ENCODE measurements at places on chromosomes 6 and 20.

GRCh38 chr6:12286373-12287110, 3.6 kb upstream of the EDN1 start:
- no peak for DNase-seq

GRCh38 chr6:125656287-125656870, 93.1 kb upstream of the HEY2 start:
- DNase-seq: peak; percentile 9

DNA sequence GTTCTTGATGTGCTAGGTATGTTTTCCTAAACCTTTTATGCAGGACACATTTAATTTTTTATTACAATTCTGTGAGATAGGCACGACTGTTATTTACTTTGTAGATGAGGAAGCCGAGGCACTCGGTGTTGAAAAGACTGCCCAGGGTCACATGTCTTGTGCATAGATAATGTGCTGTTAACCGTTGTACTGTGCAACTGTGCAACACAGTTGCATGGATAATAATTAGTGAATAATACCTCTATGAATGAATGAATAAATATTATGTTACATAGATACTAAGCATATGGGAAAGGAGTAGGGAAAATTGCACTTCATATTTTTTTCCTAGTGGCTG, 60.3 kb upstream of the DEK start:
- DNase-seq: no peak

GRCh38 chr6:1103021-1103420, 208.9 kb upstream of the FOXQ1 start:
- no peak for DNase-seq

DNA sequence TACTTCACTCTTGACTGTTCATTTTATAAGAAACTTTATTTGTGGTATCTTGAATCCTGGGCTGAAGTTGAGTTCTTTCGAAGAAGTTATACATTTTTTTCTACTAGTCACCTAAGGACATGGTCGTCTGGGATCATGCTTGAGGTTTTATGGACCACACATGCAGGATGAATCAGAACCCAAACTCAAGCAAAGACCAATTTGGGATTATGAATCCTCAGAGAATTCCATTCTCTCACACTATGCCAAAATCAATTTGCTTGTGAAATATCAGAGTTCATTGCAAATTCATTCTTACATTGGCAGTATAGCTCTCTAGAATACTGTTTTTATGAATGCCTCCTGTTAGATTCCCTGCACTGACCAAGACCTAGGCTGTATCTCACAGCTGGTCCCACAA, 114.3 kb upstream of the HDAC2 start:
- no peak for DNase-seq

DNA sequence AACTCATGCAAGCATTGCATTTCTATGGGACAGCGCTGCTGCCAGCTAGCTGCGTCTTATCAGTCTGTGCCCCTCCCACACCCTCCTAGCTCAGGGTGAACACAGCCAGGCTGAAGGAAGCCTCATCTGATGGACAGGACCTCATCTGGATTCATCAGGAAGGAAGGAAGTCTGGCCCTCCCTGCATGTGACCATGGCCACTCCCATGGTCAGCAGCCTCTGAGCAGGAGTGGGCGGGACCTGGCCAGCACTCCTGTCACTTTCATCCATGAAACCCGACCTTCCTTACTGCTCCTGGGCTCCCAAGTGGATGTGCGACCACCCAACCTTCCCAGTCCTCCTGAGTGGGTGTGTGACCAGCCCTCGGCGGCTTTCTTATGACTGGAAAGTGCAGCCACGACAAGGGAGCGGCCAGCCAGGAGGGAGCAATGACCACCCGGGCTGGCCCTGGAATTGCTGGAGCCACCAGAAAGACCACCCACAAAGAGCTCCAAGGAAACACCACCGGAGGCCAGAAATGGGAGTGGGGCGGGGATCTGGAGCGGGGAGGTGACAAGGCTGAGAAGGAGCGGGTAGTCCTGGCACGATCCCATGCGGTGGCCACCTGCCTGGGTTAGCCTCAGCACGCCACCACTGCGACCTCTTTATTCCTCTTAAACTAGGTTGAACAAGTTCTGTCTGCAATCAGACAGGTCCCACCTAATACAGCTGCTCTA, 241.2 kb downstream of the TTLL2 start:
- no peak for DNase-seq

GRCh38 chr6:121858986-121859385, 423.5 kb downstream of the GJA1 start:
- DNase-seq: no peak

DNA sequence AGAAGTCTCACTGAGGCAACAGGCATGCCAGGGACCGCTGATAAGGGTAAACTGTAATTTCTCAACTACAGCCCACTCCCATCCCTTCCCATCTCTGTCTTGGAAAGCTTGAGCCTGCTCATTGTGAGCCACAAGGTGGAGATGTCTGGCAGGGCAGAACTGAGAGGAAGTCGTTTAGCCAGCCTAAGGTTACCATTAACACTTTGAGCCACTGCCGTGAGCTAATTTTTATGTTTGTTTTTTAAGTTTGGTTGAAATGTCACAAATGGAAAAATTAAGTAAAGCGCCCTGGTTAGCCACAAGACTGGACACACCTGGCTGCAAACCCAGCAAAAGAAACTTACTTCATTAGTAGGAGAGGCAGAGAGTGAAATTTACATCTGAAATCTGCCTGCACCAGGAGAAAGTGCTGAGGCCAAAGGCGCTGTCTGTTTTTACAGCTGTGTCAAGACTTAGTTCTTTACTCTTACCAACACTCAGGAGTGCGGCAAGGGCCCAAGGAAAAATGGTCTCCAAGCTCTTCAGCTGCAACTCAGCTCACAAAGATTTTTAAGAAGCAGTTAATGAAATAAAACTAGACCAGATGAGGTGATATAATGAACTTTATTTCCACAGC, 50.0 kb upstream of the FAM83C start:
- DNase-seq: no peak

DNA sequence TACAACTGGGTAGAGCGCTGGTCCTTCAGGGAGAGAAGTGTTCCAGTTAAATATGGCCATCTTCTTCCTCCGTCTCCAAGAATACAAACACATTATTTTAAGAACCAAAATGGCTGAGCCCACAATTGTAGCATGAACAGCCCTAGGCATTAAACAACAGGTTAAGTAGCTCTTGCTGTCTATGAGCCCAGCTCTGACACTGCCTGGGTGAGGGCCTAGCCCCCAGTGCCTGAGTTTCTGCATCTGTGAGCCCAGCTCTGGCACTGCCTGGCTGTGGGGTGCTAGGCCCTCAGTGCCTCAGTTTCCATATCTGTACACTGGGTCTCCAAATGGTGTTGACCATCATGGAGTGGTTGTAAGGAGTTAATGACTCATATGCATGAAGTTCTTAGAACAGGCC, 24.8 kb upstream of the DACT2 start:
- DNase-seq: no peak

DNA sequence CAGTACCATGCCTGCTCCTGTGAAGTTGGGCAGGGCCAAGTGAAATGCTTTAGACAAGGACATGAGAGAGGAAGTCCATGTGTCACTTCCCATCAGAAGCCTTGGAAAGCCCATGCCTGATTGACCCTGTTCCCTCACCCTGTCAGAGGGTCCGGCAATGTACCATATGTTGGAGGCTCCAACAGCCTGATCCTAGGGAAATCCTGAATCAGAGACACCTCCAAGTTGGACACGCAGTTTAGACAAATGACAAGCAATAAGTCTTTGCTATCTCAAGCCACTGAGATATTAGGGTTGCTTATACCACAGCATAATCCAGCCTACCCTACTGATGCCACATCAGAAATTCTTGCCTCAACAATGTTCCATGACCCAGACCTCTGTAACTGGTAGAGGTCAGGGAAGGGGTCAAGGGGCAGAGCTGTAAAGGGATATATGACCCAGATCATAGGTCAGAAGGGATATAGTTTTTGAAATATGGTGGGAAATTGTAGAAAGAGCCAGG, 174.8 kb downstream of the HACE1 start:
- DNase-seq: no peak

DNA sequence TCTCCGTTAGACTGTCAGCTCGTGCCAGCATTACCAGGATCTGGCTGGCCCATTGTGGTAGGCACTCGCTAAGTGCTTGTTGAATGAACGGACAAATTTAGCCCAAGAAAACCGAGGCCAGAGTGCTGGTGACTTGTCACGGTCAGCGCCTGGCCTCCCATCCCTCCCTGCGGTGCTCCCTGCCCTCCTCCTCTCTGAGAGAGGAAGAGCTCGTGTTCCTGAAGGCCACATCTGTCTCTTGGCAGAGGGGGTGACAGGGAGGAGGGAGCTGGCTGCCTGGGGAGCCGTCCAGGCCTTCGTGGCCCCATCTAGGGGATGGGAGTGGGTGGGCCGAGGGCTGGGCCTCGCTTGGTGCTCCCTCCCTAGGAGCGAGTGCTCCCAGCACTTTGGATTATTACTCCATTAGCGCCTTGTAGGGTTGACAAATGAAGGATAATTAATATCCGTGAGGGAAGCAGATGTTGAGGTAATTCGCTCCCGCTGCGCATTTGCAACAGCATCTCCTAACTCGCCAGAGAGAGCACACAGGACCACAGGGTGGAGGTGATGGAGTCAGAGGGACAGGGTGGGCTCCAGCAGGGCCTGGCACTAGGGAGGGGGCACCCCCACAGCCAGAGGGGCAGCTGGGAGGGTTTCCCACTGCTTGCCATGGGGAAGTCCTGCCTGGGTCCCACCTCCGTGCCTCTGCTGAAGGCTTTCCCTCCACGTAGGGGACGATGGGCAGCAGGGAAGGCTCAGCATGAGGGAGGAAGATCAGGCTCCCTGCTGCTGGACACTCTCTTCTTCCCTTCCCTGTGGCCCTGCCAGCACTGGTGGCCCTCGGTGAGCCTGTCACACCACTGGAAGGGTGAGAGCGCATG, 37.0 kb downstream of the VSTM2L start:
- DNase-seq: no peak

GRCh38 chr20:48319943-48320584, 507.7 kb downstream of the PREX1 start:
- no peak for DNase-seq

GRCh38 chr6:38166411-38167240, 347.1 kb downstream of the ZFAND3 start:
- no peak for DNase-seq

DNA sequence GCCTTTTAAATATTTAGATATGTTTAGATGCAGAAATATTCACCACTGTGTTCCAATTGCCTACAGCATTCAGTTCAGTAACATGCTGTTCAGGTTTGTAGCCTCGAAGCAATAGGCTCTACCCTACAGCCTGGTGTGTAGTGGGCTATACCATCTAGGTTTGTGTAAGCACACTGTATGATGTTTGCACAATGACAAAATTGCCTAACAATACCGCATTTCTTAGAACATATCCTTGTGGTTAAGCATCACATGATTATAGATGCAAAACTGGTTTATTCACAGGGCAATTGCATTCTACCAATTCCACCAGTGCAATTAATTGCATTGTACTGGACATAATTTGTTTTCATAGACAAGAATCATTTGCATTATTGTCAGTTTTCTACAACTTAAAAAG, 7.9 kb upstream of the SLC22A16 start:
- no peak for DNase-seq

GRCh38 chr6:3755637-3756545, 4.4 kb upstream of the PXDC1 start:
- DNase-seq: no peak

GRCh38 chr6:1383729-1384548, 5.4 kb upstream of the FOXF2 start:
- no peak for DNase-seq

GRCh38 chr6:125153391-125154117, at the start of gene TPD52L1:
TPD52L1 (plus strand) TSS chr6:125153773; CDS start chr6:125153952, 179 bp downstream.
- peak; percentile 40 for DNase-seq

DNA sequence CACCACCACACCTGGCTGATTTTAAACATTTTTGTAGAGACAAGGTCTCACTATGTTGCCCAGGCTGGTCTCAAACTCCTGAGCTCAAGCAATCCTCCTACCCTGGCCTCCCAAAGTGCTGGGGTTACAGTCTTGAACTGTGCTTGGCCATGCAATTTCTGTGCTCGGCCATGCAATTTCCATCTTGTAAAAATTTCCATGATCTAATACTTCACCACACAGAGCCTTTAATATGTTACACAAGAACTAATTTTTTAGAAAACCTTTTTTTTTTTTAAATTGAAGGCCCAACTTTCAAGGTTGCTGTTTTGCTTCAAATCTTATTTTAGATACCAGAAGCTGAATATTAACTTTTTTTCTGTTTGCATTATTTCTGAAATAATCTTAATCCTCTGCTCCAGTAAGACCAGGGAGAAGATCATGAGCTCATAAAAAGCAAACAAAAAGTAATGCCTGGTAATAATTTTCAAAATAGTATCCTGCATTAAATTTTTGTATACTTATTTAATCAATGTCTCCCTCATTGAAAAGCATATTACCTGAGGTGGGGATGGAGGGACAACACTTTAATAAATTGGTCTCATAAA, 38.1 kb upstream of the ARMC2 start:
- DNase-seq: no peak

- DNase-seq: no peak
Measured at GRCh38 chr6:38215651-38216311, 396.3 kb downstream of the ZFAND3 start.

GRCh38 chr6:38493931-38494547, 145.7 kb downstream of the BTBD9 start:
- DNase-seq: peak; percentile 17

- DNase-seq: no peak
Measured at GRCh38 chr6:129235167-129236000, 352.4 kb downstream of the LAMA2 start.

DNA sequence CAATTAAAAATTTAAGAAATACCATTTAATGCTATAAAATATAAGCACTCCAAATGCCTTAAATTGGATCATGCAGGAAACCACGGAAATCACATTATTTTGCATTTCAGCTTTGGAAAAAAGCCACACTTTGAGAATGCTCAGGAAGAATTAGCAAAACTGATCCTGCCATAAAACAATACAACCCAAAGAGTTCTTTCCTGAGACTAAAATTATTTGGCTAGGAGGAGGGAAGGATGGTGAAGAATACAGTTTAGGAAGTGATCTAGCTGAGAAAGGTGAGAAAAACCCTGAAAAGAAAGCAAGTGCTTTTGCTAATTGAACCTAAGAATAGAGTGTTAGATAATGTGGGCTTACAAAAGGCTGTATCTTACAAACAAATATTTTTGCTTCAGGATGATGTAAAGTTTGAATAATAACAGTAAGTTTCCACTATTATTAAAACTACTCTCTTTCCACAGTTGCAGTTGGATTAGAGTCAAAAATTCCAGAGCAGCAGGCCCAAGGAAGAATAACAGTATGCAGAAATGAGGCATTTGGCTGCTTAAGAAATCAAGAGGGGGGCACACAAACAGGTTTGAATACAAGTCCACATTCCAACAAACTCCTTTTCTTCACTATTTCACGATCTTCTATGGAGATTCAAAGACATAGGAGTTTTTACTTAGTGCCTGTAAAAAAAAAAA, 565.4 kb downstream of the RFPL4B start:
- no peak for DNase-seq

GRCh38 chr6:142173980-142174379, 26.9 kb downstream of the VTA1 start:
- no peak for DNase-seq

- no peak for DNase-seq
Measured at GRCh38 chr6:41687501-41688175, 47.8 kb downstream of the TFEB start.

- DNase-seq: no peak
Measured at GRCh38 chr20:33082546-33082945, 3.1 kb downstream of the BPIFB4 start.
